ENCODE measurements at places on chromosomes 11 and 22.

DNA sequence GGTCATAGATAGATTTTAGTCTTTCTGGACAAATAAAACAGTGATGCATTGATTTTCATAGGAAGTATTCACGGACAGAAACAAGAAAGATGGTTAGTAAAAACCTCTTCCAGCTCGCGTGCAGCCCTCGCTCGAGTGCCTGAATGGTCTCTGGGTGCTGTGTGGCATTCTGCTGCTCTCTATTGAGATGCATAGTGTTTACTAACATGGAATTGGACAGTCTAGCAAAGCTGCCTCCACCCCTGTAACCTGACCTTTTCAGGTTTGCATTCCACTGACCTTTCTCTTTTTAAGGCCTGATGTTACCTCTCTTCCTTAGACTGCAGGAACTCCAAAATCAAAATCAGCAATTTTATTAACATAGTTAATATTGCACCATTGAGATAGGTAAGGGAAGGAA is 643.4 kb downstream of the JRKL start:
- DNase-seq = no peak

DNA sequence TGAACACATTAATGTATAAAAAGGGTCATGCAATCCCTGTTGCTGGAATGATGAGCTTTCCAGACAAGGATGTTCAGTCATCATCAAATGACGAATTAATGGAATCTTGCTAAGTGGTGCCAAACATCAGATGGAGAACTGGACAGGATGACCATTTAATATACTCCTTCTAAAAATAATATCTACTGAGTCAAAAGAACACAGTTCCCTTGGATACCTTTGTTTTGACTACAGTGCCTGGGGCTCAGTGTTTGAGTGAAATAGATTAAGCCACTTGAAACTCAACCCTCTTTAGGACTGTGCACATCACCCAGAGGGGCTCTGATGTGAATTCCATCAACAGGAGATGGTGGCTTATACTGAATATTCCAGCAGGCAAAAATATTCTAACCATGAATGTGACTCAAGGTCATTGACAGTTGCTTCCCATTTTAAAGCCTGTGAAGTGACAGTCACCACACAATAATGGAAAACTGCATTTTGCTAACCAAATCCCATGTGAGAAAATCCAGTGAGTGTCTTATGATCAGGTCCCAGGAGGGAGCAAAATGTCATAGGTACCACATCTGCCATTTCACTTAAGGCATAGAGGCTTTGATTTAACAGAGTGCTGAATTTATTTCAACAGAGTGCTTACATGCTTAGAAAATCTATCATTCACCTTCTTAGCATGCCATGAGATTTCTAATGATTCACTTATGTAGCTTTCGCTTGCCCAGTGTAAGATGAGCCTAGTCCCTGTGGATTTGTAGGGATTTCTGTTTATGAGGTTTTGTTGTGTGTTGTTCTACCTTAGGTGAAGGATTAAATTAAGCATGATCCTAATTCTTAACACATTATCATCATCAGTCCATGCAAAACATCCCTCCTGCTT is 41.3 kb upstream of the SLN start:
- DNase-seq = no peak

DNA sequence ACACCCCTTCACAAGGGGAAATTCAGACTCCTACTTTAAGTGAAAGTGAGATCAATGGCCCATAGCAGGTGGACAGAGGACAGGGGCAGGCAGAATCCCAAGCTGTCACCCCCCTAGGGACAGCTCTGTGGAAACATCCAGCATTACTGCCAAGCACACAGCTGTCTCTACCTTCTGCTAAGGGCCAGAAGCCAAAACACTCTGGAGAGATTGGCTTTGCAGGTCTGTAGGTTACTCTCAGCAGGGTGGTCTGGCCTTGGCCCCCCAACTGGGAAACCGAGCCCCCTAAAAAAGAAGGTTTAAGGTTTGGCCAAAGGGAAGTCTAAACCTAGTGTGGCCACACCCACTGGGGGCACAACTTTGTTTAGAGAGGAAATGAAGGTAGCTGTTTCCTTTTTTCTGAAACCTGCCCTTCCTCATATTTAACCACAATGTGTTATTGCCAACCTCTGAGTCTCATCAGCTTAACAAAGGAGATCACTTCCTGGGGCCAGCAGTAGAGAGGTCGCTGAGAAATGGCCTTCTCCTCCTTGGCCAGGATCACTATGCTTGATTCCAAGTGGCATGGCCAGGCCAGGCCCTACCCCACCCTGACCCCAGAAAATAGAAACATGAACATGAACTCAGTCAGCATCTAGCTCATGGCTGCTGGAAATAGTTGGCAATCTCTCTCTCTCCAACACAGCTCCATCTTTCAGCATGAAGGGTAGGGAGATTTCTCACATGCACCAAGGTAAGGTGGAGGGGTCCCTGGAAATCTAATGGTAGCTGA is 25.9 kb upstream of the SCARF2 start:
- DNase-seq = no peak

- peak; percentile 7 for DNase-seq
Measured at GRCh38 chr22:38490915-38491314, 15.2 kb downstream of the DDX17 start.

- DNase-seq = no peak
Measured at GRCh38 chr11:3197878-3198528, 20.6 kb downstream of the MRGPRG start.
